ENCODE measurements at places on chromosomes 7 and 10.

GRCh38 chr7:27103489-27104226, 1.2 kb upstream of the HOXA2 start:
- no peak for DNase-seq

- no peak for DNase-seq
These were observed 122.5 kb upstream of the LANCL2 start for GRCh38 chr7:55242613-55243012.

DNA sequence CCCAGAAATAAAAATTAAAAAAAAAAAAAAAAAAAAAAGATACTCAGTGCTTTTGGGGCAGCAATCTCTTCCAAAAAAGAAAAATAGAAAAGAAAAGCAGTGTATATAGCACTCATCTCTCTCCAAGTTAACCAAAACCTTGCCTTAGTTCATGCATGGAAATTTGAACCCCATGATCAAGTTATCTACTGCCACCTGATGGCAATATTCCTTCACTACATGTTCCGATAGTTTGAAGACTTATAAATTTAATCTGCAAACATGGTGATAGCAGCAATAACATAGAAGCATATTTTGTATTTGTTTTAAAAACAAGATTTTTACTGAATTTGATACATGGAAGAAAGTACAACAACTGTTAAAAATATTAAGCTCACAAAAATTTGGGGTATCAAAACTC, 48.6 kb upstream of the SLIT1 start:
- no peak for DNase-seq

- DNase-seq, result no peak
These were observed 14.7 kb downstream of the GPR141 start for GRCh38 chr7:37698276-37698675.

DNA sequence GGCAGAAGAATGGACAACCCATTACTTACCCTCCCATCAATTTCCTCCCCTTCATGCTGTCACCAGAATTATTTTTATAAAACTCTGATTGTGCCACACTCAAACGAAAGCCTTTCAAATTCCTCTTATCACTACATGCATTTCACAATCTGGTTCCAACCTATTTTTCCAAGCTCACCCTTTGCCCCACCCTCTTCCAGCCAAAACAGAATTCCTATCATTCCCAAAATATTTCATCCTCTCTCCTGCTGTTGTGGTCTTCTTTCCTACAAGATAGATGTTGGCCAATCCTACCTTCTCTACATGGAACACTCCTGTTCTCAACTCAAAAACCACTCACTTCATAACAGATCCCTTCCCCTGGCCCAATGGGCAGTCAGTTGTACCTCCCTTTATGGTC, 111.5 kb downstream of the ELAPOR2 start:
- no peak for DNase-seq

GRCh38 chr10:60042262-60042661, 135.9 kb upstream of the CCDC6 start:
- DNase-seq, result no peak

- no peak for DNase-seq
These were observed 10.9 kb downstream of the MARVELD1 start for GRCh38 chr10:97724341-97724941.

DNA sequence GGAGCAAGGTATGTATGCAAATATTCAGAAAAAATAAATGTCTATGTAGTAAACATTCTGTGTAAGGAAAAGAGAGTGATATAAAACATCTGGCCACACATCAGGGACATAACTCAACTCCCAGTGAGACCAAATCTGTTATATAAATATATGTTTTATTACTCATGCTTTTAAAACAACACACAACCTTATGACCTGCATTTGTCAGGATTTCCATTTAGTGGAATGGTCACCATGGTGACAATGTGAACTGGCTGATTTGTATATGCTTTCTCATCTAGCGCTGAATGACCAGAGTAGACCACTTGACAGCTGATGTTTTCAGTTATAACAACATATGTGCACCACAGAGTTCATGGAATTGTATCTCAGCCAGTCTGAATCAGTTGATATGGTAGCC, 551.7 kb downstream of the HTR7 start:
- DNase-seq, result no peak

- no peak for DNase-seq
These were observed 59.2 kb downstream of the ANLN start for GRCh38 chr7:36448781-36449379.

DNA sequence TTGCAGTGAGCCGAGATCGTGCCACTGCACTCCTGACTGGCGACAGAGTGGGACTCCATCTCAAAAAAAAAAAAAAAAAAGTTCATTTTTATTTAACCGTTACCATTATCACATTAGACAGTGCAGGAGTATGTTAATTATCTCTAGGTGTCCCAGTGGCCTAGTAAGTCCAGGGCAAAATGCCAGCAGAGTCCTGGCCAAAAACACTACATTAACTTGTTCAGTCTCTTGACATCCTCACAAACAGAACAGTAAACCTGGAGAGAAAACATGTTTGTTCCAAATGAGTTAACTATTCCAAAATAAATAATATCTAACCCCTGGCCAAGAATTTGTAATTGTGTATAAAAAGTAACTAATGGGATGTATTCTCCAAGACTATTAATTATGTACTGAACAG, 43.2 kb downstream of the PTPRZ1 start:
- DNase-seq, result no peak

- DNase-seq, result no peak
These were observed 4.8 kb upstream of the NT5C2 start for GRCh38 chr10:103197903-103198302.

- DNase-seq, result no peak
These were observed 27.8 kb downstream of the STN1 start for GRCh38 chr10:103890194-103890658.

DNA sequence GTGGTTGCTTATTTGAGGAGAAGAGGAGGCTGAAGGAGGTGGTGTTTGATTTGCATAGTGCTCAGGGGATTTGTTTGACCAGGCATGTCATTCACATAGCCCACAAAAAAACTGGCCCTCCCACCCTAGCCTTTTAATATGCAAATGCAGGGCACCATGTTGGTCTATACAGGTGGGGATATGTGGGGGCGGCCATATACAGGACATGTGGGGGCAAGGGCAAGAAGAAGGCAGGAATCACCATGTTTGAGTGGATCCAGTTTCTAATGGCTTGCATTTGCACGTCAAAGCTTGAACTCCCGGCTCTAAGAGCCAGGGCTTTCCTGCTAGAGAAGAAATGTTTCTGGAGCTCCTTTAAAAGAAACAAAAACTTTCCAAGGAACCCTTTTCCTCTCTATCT, 541.0 kb downstream of the ZWINT start:
- no peak for DNase-seq

- peak; percentile 5 for DNase-seq
These were observed 35.5 kb downstream of the ADGRA1 start for GRCh38 chr10:133123050-133123745.

DNA sequence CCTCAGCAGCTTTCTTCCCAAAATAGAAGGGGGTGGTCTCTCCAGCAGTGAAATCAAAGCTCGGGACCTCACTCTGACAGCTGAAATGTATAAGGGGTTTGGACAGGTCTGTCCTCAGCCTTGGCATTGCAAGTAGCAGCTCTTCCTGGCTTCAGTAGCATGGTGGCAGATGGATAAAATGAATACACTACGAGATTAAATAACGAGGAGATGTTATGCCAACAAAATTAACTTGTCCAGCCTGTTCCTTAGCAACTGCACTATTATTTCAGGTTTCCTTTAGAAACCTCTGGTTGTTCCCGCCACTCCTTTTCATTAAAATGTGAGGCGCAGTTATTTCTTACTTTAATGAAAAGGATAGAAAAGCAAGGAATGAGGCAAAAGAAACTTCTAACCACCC, 24.9 kb downstream of the PRLHR start:
- no peak for DNase-seq

GRCh38 chr7:75756206-75756990, 15.6 kb downstream of the CCL26 start:
- DNase-seq, result no peak

GRCh38 chr7:103528152-103528551, 82.1 kb upstream of the SLC26A5 start:
- DNase-seq, result no peak

GRCh38 chr7:55030314-55030713, 11.5 kb downstream of the EGFR start:
- no peak for DNase-seq

- DNase-seq, result no peak
These were observed 684.5 kb downstream of the GATA3 start for GRCh38 chr10:8738987-8739386.

- peak; percentile 3 for DNase-seq
These were observed 14.0 kb upstream of the RALA start for GRCh38 chr7:39609113-39609934.

GRCh38 chr7:16098585-16099179, 322.7 kb downstream of the CRPPA start:
- no peak for DNase-seq

DNA sequence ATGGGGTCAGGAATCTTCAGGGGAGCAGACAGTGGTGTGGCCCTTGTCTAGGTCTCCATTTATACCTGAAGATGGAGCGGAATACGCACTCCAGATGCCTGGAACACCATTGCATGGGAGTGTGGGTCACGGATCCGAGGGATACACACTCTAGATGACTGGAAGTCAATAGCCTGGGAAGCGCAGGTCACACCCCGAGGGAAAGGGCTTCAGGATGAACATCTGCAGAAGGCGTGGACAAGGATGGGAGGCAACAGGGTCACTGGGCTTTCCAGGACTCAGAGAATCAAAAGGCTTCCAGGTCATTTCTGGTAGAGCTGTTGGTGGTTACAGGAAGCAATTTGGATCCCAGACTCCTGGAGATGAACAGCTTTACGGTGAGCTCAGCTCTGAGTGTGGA, 382.2 kb upstream of the KLF6 start:
- DNase-seq, result no peak

GRCh38 chr10:4215485-4215884, 430.5 kb upstream of the KLF6 start:
- DNase-seq, result no peak

DNA sequence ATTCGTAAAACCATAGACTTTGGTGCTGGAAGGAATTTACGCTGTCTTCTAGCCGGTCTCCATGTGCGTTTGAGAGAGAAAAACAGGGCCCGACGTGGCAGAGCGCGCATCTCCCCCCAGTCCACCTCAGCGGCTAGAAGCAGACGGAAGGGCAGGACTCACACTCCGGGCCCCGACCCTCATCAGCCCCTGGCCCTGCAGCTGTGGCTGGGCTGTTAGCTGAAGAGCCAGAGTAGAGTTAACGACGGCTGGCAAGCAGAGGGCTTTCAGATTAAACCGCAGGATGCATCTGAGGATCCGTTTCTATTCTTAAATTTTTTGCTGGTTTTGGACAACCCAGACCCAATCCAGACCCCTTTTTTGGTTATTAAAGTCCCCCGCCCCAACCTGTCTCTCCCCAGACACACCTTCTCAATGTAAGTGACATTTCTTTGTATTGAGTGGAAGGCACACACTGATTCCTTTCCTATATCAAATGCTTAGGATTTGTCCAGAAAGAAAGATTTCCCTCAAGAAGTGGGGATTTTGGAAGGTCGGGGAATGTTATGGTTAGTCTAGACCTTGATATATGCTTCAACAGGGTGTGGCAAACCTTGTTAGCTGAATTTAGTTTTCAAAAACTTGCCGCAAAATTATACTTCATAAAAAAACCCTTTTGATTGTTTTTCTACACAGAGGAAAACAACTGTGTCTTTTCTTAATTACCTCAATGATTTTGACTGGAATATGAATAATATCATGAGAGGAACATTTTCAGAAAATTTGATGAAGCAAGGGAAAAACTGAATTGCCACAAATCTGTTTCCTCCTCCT, 1.7 kb upstream of the TBX20 start:
- no peak for DNase-seq

GRCh38 chr10:22853906-22854447, 73.9 kb upstream of the ARMC3 start:
- no peak for DNase-seq

- DNase-seq, result no peak
These were observed 20.2 kb downstream of the GNAI1 start for GRCh38 chr7:80154656-80155333.

DNA sequence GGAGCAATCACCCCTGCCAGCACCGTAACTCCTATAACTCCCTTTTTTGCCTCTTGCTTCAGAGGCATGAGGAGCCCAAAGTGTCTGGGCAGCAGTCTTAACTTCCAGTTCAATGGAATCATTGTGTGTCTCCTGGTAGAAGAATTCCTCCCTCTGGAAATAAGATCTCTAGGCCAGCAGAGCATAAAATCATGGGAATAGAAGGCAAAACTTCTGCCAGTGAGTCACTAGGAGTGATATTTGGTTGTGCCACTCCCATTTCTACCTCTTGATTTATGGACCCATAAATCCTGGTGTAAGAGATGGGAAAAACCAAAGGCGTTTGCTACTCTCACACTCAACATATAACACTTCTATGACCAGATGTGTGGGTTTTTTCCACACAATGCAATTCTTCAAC, 104.9 kb upstream of the FAM180A start:
- no peak for DNase-seq

GRCh38 chr7:6250364-6250833, 22.0 kb downstream of the CYTH3 start:
- no peak for DNase-seq

- no peak for DNase-seq
These were observed 136.5 kb downstream of the COBL start for GRCh38 chr7:51180092-51180491.

GRCh38 chr7:105600720-105601550, 19.6 kb upstream of the EFCAB10 start:
- no peak for DNase-seq

DNA sequence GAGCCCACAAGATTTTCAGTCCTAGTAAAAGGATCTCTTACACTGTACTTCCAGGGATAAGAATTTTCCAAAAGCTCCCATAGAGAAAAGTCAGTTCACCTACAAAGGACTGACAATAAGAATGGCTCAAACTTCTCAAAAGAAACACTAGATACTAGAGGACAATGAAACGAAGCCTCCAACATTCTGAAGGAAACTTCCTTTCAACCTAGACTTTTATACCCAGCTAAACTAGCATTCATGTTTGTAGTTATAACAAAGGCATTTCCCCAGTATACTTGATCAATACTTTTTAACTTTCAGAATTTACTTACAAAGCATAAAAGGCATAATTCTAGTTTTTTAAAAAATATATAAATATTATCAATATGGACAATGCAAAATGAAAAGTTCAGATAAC, 41.0 kb upstream of the DNAAF5 start:
- no peak for DNase-seq

DNA sequence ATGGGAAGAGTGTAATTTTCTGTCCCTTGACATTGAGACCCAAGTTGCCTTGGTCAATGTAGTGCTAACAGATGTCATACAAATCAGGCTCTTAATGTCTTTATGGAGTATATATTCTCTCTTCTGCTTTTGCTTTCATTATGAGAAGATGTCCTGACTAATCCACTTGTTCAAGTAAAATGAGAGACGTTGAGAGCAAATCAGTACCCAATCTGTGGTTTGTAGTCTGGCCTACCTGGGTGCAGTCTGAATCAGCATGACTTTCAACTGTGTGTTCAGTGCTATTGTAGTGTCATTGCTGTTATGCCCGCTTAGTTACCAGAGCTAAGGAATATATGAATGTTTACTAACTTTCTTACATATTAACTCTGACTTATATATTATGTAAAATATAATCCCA, 612.4 kb downstream of the ANKRD7 start:
- no peak for DNase-seq

DNA sequence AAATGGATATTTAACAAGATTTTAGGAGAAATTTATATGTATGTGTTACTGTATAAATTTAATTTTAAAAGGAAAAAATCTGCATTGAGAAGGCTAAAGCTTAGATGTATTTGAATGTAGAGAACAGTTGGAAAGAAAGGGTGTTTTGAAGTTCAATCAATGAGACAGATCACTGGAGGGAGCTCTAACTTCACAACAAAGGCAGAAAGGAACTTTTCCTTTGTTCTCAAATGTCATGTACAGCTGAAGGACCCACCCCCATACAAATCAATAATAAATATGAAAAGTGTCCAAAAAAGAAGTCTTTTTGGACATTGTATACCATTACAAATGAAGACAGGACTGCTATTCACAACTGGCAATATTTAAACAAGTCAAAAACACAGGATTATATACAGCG, 403.4 kb downstream of the DNAJB9 start:
- DNase-seq, result no peak

Measured in T-helper 1 cell (primary cell).